ENCODE measurements at places on chromosomes 1 and 21.

- no peak for DNase-seq
Measured at GRCh38 chr1:156475568-156476500, 24.7 kb downstream of the MEF2D start.

GRCh38 chr1:166089804-166090203 is 77.0 kb downstream of the FAM78B start:
- no peak for DNase-seq

DNA sequence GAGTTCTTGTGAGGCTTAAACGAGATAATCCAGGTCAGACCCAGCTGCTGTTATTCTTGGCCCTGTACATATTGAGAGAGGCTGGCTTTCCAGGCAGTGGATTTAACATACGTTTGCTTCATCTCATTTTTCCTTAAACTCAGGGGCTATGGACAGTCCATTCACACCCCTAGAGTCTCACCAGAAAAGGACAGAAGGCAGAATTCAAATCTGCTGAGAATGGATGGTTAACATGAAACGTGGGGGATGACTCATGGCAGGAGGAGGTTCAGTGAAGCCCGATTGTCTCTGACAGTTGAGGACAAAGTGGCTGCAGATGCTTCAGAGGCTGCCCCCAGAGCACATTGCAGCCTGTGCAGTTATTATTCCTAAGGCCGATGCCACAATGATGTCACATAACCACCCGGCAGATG is 39.5 kb downstream of the TGFB2 start:
- DNase-seq, result no peak

GRCh38 chr1:5818755-5819154 is 173.5 kb downstream of the NPHP4 start:
- no peak for DNase-seq

DNA sequence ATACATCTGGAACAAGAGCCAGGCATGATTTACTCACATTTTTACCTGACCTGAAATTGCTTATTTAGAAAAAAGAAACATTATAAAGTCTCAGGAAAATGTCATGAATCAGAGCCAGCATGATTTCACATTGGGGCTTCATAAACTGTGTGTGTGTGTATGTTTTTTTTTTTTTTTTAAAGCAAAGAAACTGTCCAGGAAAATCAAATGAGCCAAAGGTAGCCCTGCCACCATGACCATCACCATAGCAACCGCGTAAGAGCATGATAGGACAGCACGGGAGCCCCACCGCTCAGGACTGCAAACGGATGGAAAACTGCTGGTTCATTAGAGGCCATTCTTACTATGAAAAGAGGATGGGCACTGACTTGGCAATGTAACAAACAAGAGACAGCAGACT is 139.2 kb downstream of the NTMT2 start:
- DNase-seq, result no peak

DNA sequence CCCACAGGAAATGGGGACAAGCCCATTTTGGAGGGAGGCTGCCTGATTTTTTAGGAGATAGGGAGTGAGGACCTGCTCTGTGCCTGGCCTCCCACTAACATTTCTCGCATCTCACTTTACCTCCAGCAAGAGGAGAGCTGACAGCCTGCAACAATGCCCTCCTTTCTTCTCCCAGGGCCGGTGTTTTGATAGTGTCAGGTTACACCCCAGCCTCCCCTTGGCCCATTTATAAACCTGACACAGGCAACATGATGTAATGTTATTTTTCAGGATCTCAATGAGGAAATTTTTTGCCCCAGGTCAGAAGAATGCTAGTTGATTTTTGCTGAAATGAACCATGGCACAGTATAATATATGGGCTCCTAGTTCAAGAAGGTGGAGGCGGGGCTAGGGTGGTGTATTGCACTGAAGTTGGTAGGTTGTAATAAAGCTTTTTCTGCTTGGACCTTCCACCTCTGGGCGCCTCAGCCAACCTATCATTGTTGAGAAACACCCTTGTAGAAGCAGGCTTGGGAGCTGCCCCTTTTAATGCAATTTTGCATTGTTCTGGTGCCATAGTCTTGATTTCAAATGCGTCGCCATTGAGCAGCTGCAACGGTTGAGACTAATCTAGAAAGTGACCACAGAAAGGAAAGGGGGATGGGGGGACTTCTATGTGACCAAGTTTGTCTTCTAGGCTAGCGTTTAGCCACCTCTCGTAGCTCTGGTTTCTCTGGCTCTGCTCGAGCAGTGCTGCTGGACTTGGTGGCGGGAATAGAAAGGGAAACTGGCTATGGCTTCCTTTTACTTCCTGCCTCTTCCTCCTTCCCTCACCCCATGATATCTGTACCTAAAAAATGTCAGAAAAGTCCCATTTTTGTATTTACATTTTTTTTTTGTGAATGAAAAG is 53.0 kb downstream of the PBX1 start:
- DNase-seq, result no peak

- no peak for DNase-seq
Measured at GRCh38 chr1:184906761-184907160, 67.5 kb downstream of the NIBAN1 start.

DNA sequence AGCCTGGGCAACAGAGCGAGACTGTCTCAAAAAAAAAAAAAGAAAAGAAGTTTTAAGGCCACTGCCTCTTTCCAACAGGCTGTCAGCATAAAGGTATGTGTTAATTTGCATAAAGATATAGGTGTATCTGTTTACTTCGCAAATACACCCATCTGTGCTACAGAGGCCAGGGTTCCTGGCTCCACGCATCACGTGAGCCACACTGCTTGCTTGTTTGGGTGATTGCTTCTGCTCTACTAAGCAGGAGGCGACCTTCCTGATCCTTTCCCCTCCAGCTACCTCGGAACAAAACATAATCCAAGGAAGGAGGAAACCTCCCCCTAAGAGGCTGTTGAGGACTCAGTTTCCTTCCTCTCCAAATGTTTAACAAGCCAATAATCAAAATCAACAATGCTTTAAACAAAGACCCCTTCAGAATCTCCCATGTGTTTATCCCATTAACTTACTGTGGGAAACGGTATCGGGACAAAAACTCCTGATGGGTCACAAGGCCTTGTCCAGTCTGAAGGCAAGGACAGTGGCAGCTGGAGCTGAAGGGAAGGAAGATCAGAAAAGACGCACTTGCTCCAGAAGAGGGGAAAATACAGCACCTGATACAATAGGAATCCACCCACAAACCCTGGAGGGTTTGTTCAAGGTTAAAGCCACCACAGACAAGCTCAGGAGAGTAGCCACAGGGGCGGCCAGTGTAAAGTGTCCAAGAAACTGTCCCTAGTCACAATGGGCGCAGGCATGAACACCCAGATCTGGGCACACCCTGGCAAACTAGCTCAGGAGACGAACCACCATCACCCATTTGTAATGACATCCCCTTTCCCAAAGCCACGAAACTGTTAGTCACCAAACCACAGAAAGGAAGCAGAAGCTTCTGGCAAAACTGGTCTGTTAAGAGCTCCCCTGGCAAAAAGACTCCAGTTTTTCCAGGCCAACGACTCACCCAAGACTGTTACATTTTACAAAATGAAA is 17.2 kb downstream of the CTNNBIP1 start:
- DNase-seq, result no peak

- DNase-seq, result no peak
Measured at GRCh38 chr1:115722221-115722620, 46.3 kb downstream of the CASQ2 start.

- no peak for DNase-seq
Measured at GRCh38 chr21:27545754-27546349, 579.0 kb upstream of the ADAMTS5 start.
